Kidney epithelial cell (primary cell): ENCODE measurements at places on chromosomes 5 and 9. TPM values are rescaled to one million over a fixed set of nuclear protein-coding genes. Genes with fewer than 3 reads are reported as not detected.
A peak's percentile ranks its signal among the peaks of the same experiment; 100 is the strongest.

The OR1J4 gene
- total RNA-seq: not detected in 2 replicates

The FABP6 gene
- not detected in 2 replicates for total RNA-seq

The REEP5 gene
- 74.6 and 79.4 TPM in 2 replicates for total RNA-seq

The ZNF367 gene
- total RNA-seq: 1.4 and 2.4 TPM in 2 replicates

The C5orf52 gene
- total RNA-seq: not detected in 2 replicates

The RAB3C gene
- total RNA-seq: 0.04 TPM in 1 of 2 replicates, not detected in the other

The SLC27A6 gene
- total RNA-seq: 1.2 and 1.6 TPM in 2 replicates

DNA sequence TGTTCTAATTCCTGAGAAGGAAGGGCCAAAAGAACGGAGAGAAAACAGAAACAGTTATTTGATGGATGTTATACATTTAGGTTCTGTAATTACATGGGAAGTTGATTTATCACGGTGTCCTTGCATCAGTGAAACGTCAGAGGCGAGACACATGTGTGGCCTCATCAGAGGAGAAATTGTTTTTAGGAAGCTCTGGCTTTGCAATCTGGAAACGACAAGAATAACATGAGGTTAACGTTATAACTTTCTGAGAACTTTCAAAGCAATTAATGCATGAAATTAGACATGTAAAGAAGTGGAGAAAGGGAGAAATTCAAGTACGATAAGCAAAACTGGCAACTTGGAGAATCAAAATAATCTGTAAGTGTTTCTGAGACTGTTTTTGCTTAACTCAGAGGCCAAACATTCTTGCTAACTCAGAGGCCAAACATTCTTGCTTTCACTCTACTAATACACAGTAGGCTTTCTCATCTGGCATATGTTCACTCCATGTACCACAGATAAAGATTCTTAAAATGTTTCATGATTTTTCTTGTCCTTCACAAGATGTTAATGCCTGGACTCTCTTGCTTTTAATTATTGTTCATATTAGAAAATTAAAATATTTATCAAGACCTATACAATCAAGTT lies 933.0 kb downstream of the TLE4 start:
- DNase-seq: no peak

GRCh38 chr5:68432682-68433081 lies 217.1 kb downstream of the PIK3R1 start:
- DNase-seq: no peak

- peak; percentile 49 for DNase-seq
Measured at GRCh38 chr9:87662808-87663528, 63.0 kb upstream of the CTSL start.

DNA sequence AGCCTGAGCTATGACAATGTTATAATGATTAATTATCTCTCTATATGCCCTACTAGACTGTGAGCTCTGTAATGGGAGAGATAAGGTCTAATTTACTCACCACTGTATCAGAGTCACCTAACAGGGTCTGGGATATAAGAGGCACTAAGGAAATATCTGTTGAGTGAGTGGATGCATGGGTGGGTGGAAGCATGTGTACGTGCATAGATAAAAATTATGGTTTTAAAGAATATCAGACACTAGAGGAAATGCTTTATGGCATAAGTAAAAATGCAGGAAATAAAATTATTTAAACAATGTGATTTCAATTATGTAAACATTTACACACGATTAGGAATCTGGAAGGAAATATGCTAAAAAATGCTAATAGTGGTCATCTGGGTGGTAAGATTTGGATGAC lies 137.8 kb downstream of the SPOCK1 start:
- DNase-seq: no peak

- no peak for DNase-seq
Measured at GRCh38 chr9:137309368-137310188, 7.5 kb upstream of the NRARP start.

DNA sequence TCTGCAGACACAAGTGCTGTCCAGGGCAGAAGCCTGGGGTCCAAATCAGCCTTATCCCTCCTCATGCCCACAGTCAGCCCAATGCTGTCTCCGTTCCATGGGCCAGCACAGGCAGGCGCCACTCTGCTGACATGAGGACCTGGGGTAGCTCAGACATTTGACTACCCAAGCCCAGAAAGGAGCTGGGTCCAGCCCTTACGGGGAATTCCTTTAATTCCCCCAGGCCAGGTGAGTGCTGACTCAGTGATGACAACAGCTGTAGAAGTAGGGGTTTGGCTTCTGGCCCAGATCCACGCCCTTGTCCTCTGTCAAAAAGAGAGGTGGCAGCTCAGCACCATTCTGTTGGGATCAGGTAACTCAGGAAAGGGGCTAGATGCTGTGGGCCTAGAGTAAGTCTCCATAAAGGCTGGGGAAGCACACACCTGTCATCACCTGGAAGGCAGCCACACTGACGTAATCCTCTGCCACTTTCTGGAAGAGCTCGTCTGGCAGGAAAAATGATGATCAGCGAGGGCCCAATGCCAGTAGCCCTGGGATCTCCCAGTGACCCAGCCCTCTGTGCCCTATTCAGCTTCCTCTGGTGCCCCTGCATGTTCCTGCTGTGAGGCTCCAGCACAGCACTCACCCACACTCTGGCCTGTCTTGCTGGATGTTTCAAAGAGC lies 1.9 kb downstream of the RAB24 start:
- DNase-seq: no peak

DNA sequence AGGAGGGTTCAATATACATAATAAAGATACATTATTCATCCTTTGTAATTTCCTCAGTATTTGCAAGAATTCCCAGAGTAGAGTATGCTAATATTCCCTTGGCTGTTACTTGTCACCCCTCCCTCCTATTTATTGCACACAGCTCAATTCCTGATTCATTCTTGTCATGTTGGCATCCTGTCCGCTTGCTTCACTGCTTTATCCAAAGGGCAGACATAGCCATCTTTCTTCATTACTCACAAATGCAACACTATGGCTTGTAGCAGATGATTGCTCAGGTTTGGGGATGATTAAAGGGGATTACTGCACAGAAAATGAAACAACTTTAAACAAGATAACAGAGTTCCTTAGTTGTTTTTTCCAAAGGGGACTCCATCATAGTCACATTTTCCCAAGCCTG lies 1.2 kb upstream of the IL33 start:
- no peak for DNase-seq

DNA sequence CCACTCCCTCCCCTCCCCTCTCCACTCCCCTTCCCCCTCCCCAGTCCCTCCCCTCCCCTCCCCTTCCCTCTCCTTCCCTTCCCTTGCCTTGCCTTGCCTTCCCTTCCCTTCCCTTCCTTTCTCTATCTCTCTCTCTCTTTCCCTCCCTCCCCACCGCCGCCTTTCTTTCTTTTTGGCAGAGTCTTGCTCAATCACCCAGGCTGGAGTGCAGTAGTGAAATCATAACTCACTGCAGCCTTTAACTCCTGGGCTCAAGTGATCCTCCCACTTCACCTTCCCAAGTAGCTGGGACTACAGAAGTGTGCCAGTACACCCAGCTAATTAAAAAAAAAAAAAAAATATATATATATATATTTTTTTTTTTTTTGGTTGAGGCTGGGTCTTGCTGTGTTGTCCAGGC lies 45.5 kb downstream of the IL31RA start:
- no peak for DNase-seq

GRCh38 chr5:9082996-9083395 lies 462.9 kb downstream of the SEMA5A start:
- no peak for DNase-seq

GRCh38 chr9:34376596-34377403 lies at the start of gene MYORG:
Gene MYORG (minus strand): TSS chr9:34376898. CDS start chr9:34372943, 3,955 bp downstream.
- peak; percentile 72 for DNase-seq
